HT1080 (cell line): ENCODE measurements at places on chromosomes 7 and 10.

DNA sequence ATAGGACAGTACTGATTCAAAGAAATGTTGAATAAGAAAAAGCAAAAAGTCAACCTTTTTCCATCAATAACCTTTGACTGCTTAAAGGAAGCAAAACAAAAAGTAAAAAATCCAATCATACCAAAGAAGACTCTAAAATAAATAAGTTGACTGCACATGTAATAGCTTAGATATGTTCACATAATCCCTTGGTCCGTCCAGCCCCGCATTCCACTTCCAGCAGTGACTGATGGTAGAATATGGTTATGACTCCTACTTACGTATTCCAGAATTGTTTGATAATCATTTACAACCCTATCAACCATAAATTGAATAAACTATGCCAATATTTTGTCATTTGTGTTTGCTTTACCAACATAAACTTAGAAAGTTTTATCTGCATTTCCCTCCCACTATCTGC, 77.9 kb downstream of the CTNNA3 start:
- no peak for DNase-seq

DNA sequence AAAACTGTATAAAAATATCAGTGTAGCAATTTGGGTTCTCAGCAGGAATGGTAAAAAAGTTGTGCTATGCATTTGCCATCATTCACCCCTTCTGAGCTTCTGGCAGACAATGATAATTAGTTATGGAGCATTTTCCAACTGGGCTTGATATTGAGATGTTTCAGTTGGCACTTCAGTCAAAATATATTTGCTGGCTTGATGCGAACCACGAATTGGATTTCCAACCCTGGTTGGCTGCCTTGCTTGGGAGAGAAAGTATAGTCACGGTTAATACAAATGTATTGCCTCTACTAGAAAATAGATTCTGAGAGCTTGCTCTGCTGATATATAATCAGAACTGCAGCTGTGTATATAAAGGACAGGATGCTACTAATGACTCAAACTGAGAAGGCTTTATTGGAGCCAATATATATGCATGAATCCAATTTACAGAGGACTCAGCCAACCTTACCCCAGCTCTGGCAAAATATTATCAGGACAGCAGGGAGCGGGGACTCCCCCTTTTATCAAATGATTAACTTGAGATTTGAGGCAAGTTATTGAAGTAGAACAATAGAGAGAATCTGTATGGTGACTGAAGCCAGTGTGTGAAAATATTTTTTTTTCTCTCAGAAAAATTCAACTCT, 219.8 kb upstream of the SMIM30 start:
- no peak for DNase-seq

DNA sequence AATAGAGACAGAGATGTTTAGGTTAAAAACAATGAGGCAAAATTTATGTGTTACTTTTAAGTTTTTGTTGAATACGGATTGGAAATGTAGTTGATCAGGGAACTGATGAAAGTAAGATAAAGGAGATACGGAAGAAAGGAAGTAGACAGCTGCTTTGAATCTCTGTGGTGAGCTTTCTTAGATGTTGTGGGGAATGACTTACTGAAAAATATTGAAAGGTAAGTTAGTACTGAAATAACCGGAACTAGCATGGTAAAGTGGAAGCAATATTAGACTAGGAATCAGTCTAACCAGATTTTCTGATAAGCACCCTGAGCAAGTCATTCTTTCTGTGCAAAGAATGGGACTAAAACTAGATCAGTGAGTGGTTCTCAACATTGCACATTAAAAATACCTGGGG, 34.8 kb downstream of the LUC7L2 start:
- DNase-seq, result no peak

DNA sequence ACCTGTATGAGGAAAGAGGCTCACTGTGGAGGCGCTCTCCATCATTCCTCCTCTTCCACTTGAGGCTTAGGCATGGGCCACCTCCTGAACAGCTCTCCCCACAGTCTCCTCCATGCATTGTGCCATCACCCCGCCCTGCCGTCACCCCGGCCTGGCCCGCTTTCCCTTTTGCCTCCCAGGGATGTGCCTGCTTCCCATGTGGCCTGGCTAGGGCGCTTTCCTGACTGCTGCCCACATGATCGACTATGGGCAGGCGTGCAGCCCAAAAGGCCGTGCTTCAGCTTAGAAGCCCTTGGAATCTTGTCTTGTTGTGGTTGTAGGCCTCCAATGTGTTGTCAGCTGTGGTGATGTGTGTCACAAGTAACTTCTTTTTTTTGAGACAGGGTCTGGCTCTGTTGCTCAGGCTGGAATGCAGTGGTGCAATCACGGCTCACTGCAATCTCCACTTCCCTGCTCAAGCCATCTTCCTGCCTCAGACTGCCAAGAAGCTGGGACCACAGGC, 1.8 kb upstream of the ACTR3C start:
- DNase-seq, result no peak

- DNase-seq, result no peak
These were observed 43.2 kb downstream of the BEND7 start for GRCh38 chr10:13485623-13486022.

- DNase-seq, result no peak
These were observed 36.8 kb downstream of the LRRC72 start for GRCh38 chr7:16563281-16564022.
